Dermis microvascular lymphatic vessel endothelial cell (primary cell): ENCODE measurements at places on chromosomes 3 and 15.

- DNase-seq, result peak; percentile 70
Measured at GRCh38 chr15:95327661-95328060, 1002.8 kb upstream of the NR2F2 start.

GRCh38 chr3:107870943-107871638 lies 219.7 kb downstream of the CD47 start:
- no peak for DNase-seq

- DNase-seq, result no peak
Measured at GRCh38 chr3:2096216-2096615, 2.5 kb upstream of the CNTN4 start.

- DNase-seq, result no peak
Measured at GRCh38 chr3:99579965-99580364, 58.4 kb upstream of the COL8A1 start.

DNA sequence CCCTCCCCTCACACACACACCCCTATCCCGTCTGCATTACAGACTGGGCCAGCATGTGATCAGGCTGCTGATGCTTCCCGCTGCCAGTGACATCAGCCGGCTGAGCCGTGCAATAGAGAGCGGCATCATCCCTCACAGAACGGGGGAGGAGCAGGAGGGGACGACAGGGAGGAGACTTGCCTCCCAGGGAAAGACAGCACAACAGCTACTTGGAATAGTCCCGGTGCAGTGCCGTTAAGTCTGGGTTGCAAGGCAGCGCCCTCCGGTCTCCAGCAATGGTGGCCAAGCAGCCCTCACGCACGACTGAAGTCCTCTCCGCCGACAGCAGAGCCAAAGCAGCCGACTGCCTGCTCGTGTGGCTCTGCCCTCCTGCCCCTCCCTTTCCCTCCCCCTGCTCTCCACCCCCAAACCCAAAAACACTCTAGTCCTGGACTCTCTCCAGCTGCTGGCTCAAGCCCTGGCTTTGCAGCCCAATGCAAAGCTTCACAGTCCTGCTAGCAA lies 31.5 kb upstream of the RPS17 start:
- DNase-seq, result no peak

- no peak for DNase-seq
Measured at GRCh38 chr3:29896856-29897255, 616.0 kb downstream of the RBMS3 start.

DNA sequence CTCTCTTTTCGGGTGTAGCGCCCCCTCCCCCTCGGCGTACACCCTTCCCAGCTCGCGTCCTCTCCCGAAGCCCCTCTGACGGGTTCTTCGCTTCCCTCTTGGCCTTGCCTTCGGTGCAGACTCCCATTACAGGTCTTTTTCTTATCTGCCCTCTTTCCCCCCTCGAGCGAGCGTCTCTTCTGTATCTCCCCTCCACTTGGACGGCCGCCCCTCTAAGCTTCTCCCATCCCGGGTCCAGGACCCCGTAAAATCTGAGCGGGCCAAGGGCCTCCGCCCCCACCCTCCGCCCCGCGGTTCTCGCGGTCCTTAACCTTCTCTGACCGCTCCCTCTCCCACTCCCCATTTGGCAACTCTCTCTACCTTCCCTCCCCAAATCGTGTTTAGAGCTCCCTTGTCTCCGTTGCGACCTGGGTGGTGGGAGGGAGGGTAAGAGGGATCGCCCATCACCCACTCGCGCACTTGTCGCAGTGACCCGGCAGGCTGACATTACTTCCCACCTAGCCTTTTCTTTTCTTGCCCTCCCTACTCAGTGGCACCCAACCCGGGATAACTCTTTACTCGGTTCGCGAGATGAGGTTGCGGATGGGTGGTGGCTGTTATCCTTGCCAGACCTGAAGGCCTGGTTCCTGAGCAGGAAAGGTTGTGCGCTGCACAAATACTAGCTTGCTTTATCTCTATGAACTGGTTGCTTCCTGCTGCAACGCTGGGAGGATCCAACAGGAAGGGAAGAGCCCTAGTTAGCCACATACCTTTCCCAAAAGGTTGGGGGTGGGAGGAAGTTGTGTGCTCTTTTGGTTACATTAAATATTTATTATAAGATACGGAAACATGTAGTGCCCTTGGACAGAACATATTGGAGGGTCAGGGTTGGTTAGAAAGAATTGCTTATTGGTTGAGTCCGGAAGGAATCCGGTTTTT lies 922 bp downstream of the RAB11A start:
- DNase-seq, result peak; percentile 98
